ENCODE measurements at places on chromosomes 11 and 22.
A peak's percentile ranks its signal among the peaks of the same experiment; 100 is the strongest.

DNA sequence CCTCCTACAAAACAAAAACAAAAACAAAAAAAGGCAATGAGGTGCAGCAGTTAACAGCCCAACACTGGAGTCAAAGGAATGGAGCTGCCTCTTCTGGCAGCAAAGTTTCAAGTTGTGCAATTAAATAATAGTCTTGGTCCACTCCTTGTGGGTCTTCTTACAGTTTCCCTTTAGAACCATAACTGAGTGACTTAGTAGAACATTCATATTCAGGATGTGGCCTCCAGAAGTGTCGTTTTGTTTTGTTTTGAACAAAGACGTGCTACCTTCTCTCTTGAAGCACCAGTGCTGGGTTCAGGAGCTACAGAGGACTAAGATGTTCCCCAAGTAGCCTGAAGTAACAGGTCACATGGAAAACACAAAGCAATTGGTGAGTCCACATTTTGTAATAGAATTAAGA, 2.0 kb upstream of the JAML start:
- DNase-seq, result no peak

DNA sequence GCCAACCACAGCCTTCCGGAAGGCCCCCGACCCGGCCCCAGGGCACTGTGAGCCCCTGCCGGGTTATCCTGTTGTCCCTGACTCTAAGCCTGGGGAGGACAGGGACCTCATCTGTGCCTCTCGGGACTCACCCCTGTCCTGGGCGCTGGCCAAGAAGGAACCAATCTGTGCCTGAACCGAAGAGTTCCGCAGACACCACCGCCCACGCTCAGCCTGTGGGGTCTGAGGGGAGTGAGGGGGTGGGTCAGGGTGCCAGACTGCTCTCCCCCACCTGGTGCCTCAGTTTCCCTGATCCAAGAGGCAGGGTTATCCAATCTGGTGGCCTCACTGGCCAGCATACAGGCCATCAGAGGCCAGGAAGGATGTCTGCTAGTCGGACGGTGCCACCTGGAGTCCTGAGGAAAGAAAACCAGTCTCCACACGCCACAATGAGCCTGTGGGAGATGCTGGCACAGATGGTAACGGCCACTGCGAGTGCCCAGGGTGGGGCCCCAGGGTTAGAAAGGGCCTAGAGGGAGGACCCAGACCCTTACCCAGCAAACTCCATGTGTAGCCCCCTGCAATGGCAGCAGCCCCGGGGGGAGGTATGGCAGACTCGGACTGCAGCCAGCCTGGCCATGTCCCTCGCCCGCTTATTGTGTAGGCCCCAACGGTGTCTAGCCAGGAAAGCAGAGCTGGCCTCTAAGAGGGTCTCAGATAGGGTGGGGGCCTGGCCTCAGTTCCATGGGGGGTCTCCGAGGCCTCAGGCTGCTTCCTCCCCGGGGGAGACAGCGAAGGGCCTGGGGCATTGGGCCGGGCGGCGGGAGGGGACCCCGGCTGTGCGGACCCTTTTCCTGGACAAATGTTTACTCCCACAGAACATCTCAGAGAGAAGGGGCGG, 827 bp upstream of the TNNT3 start:
- DNase-seq, result no peak

- DNase-seq, result no peak
Observed at GRCh38 chr11:103880968-103881367, 155.5 kb upstream of the DDI1 start.

DNA sequence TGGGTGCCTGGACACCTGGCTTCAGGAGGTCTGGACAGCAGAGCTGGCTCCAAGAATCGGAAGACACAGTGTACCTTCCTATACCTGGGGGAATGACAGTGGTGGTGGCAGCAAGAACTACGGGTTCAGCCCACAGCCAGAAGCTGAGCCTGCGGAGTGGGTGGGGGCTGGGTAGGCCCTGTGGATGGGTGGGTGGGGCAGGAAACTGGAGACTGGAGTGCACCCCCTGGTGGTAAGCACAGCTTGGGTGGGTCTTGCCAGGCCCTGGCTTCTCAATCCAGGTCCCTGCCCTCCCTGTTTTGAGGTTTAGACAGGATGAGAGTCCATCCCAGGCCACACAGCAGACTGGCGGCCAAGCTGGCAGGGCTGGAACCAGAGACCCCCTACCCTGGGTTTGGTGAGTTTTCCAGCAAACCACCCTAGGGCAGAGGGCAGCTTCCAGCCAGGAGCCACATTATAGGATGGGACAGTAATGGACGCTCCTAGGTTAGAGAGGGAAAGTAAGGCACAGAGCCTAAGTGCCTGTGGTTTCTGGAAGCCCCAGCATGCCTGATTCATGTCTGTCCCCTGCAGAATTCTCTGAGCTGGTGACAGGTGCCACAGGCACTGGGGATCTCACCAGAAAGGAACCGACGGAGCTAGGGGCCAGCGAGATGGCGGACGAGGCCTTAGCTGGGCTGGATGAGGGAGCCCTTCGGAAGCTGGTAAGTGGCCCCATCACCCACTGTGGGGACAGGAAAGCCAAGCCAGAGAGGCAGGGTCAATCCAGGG, 1.7 kb downstream of the SMTN start:
- DNase-seq, result no peak

DNA sequence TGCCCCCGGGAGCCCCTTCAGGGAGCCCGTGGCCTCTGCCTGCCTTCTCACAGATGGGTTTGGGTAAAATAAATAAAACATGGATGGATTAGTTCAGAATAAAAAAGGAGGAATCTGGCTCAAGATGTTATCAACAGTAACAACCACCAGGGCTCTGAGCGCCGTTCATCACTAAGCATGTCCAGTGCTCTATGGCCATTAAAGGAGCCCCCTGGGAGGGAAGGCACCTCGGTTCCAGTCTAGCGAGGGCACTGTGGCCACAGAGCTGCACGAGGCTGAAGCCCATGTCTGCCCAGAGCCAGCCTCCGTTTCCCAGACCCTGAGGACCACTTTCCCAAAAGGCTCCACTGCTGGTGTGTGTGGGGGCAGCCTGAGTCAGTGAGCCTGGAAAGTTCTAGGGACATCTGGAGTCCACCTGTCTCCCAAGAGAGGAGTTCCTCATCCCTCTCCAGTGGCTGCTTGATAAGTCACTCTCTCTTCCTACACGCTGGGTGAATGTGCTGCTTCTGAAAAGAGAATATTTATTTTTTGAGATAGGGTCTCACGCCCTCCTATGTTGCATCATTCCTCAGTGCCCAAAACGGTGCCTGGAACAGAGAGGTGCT, 614.6 kb downstream of the TBC1D22A start:
- DNase-seq, result no peak

- peak; percentile 65 for DNase-seq
Observed at GRCh38 chr22:21760640-21761039, 25.0 kb upstream of the YPEL1 start.

GRCh38 chr11:78310500-78310909, 107.1 kb downstream of the GAB2 start:
- DNase-seq, result no peak

- no peak for DNase-seq
Observed at GRCh38 chr11:119907122-119907851, 178.3 kb upstream of the NECTIN1 start.

DNA sequence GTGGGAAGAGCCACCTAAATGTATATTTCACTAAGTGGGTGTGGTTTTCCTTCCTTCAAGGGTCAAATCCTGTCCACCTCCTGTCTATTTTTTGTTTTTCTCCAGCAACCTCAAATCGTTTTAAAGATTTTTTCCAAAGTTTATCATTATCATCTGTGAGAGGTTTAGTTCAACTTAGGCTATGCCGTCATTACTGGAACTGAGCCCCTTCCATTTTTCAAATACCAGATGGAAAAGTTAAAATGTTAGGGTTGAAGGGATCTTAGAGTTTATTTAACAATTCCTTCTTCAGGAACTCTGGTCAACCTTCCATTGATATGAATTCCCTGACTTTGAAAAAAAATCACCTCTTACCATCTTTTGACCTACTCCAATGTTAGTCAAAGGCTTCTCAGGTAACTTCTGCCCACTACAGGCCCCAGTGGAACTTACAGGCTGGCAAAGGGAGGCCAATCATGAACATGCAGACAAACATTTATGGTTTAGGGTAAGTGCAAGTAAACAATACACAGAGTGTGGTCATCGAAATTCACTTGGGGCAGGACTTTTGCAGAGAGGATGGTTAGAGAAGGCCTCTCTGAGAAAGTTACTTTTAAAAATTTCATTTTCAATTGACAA, 45.2 kb downstream of the SYN3 start:
- DNase-seq, result no peak

DNA sequence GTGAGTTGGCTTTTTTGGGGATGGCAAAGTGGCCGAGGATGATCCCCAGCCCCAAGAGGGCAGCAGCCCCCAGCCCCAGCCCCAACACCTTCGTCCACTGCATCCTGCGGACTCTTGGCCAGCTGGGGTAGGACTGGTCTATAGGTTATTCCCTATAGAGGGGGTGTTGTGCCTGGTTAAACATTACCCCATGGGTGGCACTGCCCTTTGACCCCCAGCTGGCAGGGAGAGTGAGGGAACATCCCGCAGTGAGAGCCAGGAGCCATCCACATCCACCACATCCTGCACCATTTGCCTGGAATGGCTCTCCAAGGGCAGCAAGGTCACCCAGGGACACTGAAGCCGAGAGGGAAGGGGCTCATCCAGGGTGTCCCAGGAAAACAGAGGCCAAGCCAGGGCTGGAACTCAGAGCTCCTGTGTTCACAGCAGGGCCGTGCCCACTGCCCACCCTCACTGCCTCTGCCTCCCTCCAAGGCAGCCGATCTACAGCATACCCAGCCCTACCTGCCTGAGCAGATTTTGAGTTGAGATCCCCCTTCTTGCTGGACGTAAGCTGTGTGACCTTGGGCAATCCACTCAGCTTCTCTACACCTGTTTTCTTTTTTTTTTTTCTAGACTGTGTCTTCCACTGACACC, at the start of gene NAALADL1:
Gene NAALADL1 (minus strand): TSS at position 135 of the 636 bp plus-strand sequence. CDS start 32 bp downstream, at position 103.
- no peak for DNase-seq

DNA sequence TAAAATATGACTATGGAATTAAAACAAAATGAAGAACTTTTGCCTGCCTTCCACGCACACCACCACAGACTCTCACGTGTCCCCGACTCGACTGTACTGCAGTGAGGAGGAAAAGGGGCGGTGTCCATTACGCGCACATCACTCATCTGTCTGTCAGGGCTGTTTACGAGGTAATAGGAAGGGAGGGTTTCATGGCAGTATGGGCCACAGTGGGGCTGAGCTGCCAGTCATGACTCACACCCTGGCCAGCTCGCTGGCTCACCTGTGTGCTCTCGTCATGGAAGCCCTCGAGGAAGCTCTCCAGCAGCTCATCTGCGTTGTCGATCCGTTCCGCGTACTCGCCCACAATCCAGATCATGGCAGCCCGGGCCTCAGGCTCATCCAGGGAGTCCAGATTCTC, 33.5 kb upstream of the RASL10A start:
- DNase-seq, result no peak

DNA sequence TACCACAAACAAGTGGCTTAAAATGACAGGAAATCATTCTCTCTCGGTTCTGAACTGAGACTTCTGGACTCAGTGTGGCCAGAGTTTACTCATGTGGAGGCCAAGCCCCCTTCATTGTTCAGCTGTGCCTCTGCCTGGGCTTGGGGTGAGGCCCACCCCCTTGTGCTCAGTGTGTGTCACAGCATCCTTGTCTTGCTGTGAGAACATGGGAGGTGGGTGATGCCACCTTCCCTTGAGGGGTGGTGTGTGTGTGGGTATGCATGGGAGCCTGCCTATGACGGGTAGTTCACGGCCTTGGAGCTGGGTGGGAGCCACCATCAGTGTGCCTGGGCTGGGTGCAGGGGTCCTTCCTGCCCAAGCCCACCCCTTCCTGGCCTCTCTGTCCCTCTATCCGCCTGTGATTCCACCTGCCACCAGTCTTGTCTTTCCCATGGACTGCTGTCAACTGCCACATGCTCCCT, 101.7 kb downstream of the MORC2 start:
- DNase-seq, result no peak

- DNase-seq, result no peak
Observed at GRCh38 chr22:46582281-46582933, 37.8 kb upstream of the GRAMD4 start.

GRCh38 chr22:38754751-38755154, 1.0 kb downstream of the SUN2 start:
- no peak for DNase-seq

DNA sequence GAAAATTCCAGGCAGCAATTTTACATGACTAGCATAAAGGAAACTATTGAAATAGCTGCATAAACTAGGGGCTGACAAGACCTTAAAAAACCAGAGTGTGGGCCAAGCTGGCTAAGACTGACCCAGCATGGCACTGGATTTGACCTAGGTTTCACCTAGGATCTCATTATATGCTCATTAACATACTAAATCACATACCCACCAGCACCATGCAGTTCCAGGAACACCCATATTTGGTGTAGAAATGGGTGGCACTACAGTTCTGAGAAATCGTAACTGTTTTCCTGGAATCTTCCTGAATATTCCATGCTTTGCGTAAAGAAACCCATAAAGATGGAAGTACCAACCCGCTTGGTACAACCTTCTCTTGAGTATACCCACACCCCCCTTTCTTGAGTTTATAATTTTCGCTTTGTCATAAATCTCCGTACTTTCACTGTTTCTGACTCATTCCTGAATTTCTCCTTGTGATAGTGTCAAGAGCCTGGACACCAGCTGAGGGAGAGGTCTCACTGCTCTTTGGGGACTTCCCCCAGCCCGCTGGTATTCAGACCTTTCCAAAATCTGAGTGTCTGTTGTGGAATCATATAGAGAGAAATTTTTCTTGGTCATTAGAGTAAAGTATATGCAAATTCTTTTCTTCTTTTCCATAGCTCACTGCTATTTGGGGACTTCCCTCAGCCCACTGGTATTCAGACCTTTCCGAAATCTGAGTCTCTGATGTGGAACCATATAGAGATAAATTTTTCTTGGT, 55.1 kb downstream of the MTMR3 start:
- DNase-seq, result no peak

GRCh38 chr22:18023509-18024275, 669 bp downstream of the MICAL3 start:
- peak; percentile 53 for DNase-seq

- no peak for DNase-seq
Observed at GRCh38 chr11:44533921-44534711, 31.3 kb upstream of the CD82 start.

DNA sequence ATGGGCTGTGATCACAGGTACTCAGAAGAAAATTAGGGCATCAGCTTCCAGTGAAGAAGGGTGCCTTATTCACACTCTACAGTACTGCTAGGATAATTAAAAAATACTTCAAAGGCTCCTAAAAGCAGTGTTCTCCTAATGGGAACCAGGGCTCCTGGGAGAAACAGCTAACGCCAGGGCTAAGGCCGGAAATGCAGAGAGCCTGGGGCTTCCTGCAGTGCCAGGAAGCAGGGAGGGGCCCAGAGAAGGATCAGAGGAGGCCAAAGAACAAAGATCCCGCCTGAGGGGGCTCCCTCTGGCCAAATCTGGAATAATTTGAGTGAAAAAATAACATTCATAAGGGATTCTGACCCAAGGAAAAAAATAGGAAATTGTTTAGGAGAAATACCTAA, 27.5 kb downstream of the TOLLIP start:
- DNase-seq, result no peak

GRCh38 chr11:71164621-71165020, 87.8 kb downstream of the SHANK2 start:
- no peak for DNase-seq

- no peak for DNase-seq
Observed at GRCh38 chr11:7692426-7692825, 13.9 kb downstream of the OVCH2 start.

All from AG09309 (cell line).